CMK (cell line): ENCODE measurements at places on chromosomes 4 and X.

DNA sequence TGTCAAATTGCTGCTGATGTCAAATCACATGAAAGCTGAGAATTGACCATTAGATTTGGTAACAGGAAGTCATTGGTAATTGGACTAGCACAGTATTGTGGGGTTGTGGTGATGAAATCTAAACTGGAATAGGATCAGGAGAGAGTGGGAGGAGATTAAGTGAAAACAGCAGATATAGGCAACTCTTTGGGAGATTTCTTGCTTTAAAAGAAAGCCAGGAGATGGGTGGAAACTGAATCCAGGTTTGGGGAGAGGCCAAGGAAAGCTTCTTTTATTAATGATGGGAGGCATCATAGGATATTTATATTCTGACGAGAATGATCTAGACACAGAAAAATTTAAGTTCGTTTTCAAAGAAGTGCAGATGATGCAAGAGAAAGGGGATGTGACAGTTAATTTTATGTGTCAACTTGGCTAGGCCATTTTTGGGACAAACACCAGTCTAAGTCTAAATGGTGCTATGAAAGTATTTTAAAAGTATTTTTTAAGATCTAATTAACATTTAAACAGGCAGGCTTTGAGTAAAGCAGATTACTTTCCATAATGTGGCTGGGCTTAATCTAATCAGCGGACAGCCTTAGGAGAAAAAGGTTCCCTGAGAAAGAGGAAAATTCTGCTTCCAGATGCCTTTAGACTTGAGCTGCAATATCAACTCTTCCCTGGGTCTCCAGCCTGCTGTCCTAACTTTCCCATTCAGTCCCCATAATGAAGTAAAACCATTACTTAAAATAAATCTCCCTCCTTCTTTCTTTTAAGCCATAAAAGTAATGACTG, 24.7 kb downstream of the SEC24D start:
- no peak for DNase-seq

DNA sequence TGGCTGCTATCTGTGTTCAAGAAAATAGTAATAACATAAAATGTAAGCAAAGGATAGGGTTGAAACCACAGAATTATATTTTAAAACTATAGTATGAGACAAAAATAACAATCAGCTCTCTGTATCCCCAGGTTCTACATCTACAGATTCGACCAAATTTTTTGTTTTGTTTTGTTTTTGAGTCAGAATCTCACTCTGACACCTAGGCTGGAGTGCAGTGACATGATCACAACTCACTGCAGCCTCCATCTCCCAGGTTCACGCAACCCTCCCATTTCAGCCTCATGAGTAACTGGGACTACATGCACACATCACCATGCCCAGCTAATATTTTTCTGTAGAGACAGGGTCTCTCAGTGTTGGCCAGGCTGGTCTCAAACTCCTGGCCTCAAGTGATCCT, 113.2 kb downstream of the MAB21L2 start:
- DNase-seq = no peak

DNA sequence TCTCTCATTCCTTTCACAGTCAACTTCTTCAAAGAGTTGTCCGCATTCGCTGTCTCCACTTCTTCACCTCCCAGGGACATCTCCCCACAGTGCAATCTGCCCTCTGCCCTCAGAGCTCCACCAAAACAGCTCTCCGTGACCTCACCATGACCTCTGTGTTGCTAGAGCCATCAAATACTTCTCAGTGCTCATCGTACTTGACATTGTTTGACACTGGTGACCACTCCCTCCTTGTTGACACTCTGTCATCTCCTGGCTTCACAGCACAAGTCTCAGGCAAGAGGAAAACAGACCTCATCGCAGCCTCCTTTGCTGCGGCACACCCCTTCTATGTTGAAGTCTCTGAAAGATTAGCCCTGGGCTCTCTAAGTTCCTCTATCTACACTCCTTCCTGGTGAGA, 90.5 kb upstream of the CCDC160 start:
- DNase-seq = no peak

GRCh38 chr4:3675251-3676115, 90.7 kb upstream of the ADRA2C start:
- DNase-seq = no peak

DNA sequence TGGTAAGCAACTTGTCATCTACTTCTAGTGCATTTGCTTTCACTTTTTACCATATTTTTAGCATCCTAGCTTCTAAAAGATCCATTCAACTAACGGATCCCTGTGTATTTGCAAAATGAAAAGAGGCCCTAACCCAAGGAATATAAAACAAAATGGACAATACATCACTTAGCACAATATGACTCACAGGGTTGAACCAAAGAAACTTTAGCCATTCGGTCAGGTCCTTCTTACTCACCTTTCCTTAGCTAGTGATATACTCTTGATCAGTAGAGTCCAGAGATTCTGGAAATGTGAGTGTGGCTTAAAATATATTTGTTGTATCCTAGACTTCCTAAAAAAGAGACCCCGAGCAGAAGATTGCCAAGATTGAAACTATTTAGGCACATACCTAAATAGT, 19.5 kb downstream of the TMPRSS11E start:
- no peak for DNase-seq

- DNase-seq = no peak
These were observed 13.6 kb upstream of the NAT8L start for GRCh38 chr4:2045518-2045951.
